ENCODE measurements at places on chromosomes 1 and 21. TPM values are rescaled to one million over a fixed set of nuclear protein-coding genes. Genes with fewer than 3 reads are reported as not detected.

DNA sequence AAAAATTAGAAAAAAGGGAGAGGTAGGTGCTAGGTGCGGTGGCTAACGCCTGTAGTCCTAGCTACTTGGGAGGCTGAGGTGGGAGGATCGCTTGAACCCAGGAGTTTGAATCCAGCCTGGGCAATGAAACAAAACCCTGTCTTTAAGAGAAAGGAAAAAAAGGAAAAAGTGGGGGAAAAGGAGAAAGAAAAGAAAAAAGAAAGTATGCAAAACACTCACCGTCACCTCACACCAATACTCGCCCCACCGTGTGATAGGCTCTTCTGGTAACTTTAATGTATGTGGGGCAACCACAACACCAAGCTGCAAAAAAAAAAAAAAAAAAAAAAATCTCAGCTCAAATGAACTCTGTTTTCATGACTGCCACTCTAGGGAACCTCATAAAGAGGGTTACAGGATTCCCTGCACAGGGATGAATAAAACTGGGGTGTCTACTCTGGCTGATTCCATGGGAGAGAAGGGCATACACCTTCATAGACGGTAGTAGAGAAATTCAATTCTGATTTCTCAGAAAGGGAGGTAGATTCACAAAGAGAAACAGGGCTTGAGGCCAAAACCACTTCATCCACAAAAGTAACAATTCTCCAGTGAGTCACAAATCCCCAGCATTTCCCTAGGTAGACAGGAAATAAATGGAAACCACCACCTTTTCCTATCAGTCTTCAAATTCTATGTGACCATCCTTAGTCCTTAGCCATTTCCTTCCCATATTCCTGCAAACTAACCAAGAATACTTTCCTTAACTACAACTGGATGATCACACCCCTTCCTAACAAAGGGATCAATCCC, 2.5 kb downstream of the MRPL9 start:
- no peak for DNase-seq

DNA sequence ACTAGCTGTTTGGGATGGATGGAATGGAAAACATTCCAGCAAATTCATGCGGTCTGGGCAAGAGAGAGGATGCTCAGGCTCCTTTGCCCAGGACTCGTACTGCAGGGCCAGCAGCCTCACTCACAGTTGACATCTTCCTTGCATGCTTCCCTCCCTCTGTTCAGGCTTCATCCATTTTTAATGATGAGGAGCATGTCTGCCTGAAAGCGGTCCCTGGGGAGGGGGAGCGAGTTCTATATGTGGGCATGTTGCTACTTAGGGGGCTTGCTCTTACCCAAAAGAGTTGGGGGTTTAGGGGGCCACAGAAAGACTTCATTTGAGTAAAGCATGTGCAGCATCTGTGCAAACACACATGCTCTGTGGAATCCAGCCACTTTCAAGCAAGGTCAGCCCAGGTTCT, 98.2 kb downstream of the HMGB4 start:
- no peak for DNase-seq

ATP1A4 gene
- total RNA-seq, result not detected

SPRR2E gene
- total RNA-seq, result not detected

- no peak for DNase-seq
Measured at GRCh38 chr21:46082963-46083790, 14.7 kb upstream of the COL6A2 start.

DNA sequence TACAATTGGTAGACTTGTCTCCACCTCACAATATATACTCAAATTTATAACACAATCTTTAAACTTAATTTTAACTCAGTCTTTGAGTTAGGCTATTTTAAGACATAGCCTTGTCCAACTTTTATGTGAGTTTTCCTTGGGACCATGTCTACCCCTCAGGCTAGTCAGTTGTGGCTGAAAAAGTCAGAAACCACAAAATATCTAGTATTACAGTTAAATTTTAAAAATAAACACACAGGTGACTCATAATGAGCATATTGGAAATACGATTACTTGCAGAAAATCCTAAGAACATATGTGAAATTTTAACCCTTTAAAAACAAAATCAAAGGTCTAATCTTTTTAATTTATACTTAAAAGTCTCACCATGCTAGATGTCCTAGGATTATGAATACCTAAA, 4.8 kb upstream of the ASB17 start:
- DNase-seq, result no peak

- DNase-seq, result no peak
Measured at GRCh38 chr1:32963746-32964460, 706 bp downstream of the RNF19B start.
